ENCODE measurements at places on chromosomes 6 and 20.

DNA sequence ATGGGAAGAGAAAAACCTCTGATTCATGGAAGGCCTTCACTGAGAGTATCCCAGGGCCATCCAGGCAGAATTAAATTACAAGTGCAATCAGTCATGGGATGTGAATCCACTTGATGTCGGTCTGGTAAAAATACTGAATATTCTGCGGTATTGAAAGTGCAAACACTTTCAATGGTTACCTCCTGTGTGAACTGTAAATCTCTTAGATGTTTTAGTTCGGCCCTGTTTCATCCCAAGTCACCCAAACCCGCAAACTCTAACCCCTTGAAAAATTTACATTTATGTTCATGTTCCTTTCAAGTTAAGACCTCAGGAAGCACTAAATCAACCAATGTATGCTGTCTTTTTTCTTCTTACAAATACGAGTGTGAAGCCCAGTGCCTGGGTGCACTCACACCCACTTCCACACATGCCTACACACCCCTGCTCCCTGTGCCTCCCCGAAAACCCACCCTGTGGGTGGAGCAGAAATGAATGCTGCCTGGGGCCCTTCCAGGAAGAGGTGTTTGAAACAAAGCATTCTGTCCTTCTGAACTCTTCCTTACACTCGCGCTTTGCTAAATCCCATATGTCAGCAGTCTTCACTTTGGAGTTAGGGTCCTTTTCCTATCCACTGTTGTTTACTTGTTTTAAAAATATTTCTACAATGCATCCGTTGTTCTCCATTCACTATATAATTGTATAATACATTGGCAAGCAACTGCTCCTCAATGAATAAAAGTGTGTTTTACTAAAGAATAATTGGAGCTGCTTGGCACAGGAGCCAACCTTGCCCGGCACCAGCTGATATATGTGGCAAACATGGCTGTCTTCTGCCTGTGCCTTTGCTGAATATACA lies 62.7 kb downstream of the FYN start:
- no peak for DNase-seq

- no peak for DNase-seq
These were observed 8.7 kb upstream of the PLTP start for GRCh38 chr20:45920462-45921336.

GRCh38 chr6:80382811-80383210 lies 276.3 kb downstream of the BCKDHB start:
- DNase-seq: peak; percentile 63

DNA sequence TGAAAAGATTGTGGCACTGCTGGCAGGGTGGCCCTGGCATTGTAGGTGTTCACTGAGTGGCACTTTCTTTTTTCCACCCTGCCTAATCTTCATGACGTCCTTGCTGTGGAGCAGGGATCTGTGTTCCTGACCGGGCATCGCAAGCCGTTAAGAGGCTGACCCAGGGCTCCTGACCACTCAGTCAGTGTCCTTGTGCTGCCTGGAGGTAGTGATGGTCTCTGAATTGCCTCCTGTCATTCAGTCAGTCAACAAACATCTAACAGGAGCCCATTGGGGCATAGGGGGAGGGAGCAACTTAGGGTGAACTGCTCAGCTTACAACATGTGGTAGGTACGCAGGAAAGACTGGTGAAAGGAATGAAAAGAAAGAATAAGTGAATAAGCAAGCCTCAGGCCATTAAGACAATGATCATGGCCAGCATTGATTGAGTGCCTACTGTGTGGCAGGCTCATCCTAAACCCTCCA lies 152.0 kb downstream of the CEBPB start:
- no peak for DNase-seq
